ENCODE measurements at places on chromosomes 11 and 22.
A peak's percentile ranks its signal among the peaks of the same experiment; 100 is the strongest.

- DNase-seq = no peak
Measured at GRCh38 chr22:45130891-45131290, 32.8 kb upstream of the NUP50 start.

DNA sequence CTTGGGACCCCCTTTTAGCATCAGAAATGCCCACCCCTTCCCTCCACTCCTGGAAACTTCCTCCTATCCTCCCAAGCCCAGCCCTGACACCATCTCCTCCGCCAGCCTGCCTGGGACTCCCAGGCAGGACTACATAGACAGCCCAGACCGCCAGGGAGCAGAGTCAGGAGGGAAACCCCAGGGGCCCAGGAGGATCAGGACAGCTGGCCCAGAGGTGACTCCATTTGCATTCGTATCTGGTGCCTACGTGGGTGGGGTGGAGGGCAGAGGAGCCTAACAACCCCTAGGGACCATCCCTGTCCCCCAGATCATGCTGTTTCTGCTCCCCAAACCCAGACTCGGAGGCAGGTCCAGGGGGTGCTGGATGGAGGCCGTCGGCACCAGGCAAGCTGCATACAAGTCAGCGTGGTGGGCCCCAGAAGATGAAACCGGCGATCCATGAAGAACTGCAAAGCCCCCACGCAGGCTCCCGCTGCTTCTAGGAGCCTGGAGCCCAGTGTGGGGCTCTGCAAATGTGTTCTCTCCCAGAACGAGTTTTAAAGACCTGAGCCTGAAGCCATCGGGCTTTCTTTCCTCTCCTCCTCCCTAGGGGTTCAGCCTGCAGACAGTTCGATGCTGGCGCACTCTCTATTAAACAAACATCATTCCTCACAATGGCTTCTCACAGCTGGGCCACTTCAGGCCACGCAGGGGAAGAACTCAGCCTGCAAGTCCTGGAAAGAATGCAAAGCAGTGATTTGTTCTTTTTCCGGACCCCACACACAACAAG is 1506.8 kb downstream of the BRD1 start:
- no peak for DNase-seq

GRCh38 chr22:34781681-34782080 is 284.3 kb upstream of the ISX start:
- DNase-seq = no peak

- DNase-seq = no peak
Measured at GRCh38 chr22:22893891-22894739, 6.5 kb downstream of the IGLL5 start.

DNA sequence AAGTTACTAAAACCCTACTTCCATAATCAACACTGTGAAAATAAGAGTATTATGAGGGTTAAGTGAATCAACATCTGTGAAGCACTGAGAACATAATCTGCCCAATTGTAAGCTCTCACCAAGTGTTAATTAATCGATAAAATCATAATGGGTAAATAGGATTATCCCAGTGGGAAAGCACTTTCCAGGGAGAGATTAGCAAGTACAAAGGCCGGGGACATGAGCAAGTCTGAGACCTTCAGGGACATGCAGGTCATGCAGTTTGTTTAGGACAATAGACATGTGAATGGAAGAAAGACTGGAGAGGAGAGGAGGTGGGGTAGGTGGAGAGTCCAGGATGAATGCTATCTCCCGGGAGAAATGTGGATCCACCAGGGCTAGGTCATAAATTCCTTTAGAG is 57.8 kb upstream of the FIBIN start:
- DNase-seq = no peak

- peak; percentile 37 for DNase-seq
Measured at GRCh38 chr11:44632466-44633123, 67.1 kb downstream of the CD82 start.

GRCh38 chr11:1744137-1744886 is 6.1 kb downstream of the IFITM10 start:
- DNase-seq = no peak

GRCh38 chr11:532527-532985 is 2.8 kb downstream of the HRAS start:
- DNase-seq = no peak

DNA sequence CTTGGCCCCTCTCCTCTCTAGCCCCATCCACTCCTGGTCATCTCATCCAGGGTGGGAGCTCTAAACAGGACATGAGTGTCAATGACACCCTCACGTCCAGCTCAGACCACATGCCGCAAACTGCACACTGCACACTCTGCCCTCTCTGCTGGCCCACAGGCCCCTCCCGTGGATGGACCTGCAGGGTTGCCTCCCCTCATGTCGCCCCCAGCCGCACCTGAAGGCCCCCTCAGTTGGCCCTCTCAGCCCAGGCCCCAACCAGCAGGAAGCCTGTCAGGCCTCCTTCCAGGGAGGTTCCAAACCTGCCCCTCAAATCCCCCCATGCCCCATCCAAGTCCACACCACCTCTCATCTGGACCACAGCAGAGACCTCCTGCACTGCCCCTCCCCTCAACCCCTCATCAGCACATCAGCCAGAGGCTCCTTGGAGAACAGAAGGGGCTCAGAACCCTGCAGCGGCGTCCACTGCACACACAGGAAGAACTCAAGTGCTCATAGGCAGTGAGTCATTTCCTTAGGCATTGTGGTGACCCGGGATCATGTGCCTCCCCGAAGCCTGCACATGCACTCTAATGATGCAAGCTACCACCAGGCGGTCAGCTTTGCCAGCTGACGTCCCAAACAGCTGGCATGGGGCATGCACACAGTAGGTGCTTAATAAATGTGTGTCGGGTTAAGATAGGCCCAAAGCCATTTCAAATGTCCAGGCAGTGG is 12.9 kb upstream of the CDKN1C start:
- peak; percentile 87 for DNase-seq

DNA sequence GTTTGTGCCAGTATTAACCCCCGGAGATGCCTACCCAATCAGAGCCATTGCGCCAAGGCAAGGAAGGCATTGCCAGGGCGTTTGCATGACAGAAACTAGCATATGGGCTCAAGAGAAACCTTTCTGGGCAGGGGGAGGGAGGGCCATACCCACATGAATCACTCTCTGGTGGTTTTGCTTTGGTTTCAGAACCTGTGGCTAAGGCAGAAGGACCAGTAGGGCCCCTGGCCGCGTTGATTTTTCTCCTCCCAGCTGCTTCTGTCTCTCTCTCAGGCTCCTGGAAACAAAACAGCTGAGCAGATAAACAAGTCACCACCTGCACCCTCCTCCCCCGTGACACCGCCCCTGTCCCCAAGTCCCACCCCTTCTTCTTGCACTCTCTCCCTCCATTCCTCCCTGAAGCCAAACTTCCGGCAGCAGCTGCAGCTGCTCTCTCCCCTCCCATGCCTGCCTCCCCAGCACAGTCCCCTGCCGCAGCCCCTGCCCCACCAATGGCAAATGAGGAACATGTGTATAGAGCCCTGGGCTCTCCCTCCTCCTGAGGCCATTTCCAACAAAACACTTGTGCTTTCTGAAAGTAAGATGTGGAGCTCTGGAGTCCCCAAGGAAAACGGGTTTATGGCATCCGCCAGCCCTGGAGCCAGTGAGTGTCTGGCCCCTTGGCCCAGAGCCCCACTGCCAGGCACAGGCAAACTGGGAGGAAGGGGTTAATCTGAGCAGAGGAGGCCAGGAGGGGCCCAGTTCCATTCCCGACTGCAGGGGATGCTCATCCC is 39.0 kb upstream of the ADA2 start:
- peak; percentile 89 for DNase-seq
